ENCODE measurements at places on chromosomes 11 and 22.

DNA sequence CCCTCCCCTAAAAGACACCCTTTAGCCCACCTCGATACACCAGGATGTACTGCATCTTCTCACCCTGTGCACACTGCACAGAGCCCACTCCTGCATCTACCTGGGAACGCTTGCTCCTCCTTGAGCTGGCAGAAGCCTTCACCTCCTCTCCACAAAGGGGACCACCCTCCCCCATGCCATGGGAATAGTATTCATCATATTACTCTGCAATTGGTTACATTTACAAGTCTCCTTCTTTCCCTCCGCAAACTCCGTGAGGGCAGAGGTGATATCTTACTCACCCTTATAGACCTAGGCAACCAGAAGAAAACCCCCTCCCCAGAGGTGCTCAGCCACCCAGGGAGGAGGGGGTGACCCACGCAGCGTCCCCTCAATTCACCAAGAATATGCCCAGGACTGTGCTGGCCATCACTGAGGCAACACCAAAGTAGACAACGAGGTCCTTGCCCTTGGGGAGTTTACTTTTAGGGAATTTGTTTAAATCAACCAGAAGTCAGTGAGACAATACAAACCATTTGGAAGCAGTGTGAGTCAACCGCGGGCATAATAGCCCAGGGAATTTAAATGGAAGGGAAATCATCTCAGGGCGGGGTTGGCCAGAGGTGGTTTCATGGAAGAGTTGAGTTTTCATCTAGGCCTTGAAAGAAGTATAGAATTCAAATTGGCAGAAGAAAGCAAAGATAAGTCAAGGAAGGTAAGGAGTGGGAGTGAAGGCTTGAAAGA lies 214.5 kb downstream of the BARX2 start:
- DNase-seq = no peak

DNA sequence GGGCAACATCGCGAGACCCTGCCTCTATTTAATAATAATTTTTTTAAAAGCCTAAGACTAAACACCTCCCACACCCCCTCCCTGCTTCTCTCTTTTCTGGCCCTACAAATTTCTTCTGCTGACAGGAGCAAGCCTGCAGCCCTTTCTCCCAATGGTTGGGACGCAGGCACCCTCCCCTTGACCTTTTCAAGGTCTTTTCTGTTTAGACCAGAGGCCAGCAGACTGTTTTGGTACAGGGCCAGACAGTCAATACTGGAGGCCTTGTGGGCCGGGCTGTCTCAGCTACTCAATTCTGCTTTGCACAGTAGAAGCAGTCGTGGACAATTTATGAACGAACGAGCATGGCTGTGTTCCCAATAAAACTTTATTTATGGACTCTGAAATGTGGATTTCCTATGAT lies 92.3 kb downstream of the SCN3B start:
- DNase-seq = no peak

DNA sequence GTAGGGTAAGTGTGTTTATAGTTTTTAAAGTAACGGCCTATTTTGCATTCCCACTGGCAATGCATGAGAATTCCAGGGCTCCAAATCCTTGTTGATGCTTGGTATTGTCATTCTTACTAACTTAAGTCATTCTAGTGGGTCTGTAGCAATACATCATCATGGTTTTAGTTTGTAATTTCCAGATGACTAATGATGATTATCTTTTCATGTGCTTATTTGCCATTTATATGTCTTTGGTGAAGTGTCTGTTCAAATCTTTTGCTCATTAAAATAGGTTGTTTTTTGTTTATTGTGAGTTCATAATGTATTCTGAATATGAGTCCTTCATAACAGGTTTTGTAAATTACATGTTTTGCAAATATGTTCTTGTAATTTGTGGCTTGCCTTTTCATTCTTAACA lies 31.2 kb downstream of the MTMR3 start:
- DNase-seq = no peak

GRCh38 chr11:1073261-1073724 lies 1.4 kb upstream of the MUC2 start:
- no peak for DNase-seq

DNA sequence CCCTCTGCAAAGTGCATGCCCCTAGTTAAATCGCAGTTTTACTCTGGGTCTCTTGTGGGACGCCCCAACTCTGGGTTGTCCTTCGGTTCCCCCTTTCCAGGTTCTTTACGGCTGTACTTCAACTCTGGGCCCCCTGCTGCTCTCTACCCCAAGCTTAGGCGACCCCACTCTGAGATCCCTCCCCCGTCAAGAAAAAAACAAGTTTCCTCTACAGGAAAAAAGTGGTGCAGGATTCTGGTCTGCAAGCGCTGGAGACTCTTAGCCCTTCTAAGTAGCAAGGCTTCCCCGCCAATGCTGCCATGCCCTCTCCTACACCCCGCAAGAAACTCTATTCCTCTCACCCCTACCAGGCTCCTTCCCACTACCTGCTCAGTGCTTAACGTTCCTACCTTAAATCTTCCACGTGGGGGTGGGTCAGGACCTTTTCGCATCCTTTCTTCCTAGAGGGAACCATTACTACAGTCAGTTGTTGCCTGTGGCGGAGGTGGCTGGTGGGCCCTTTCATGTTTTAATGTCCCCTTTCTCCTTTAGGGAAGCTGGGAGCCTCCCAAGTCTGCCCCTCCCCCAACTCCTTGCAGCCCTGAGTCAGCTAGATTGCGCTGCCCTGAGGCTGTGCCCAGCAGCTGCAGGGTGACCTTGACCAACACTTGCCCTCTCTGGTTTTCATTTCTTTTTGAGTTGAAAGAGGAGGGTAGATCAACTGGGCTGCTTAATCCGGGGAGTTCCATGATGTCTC lies 1.4 kb downstream of the NEFH start:
- no peak for DNase-seq

DNA sequence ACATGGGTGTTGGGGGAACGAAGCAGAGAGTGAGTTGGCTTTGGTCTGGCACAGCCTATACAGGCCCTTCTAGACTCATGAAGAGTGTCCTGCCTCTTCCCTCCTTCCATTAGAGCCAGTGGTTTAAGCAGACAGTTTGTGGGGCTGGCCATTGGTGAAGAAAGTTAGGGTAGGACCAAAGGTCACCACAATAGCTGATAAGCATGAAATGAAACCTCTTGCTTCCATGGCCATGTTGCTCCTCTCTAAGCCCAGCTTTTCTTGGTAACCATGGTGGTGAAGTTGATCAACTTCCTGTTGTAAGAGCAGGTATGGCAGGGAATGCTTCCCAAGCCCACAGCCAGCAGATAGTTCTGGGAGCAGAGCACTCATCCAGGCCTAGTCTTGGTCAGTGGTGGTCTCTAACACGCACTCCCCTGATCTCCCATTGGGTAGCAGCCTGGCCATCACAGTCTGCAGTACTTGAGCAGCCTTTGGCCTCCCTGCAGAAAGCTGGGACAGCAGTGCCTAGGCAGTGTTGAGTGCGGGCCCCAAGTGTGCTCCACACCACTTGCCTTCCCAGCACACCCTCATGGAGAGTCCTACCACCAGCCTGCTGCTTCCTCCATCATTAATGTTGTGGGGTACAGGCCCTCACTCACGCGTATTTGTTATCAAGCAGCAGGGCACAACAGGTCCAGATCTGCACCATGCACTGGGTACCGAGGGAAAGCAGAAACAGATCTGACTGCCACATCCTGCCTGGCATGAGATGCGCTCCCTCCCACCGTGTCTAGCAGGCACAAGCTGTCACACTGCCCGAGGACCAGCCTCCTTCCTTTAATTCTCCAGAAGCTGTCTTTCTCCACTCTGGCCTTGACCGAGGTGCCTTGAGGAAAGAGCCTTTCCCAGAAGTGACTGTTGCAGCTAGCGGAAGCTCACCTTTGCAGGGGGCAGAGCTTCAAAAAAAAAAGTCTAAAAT lies 65.8 kb upstream of the SUSD2 start:
- no peak for DNase-seq

DNA sequence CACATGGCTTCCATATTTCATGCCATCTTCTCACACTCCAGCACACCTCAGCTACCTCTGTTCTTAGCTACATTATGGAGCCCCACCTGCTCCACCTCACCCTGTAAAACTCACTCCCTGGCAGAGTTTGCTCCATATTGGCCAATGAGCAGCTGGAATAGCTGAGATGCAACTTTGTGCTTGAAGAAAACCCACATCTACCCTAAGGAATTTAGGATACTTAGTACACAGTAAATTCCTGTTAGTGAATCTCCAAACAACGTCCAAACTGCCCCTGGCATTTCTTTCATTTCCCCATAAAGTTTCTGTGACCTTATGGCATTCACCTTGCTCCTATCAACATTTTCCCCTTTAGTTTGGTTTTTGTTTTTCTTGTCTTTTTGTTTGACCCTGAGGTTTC lies 2.2 kb upstream of the VWCE start:
- no peak for DNase-seq

GRCh38 chr11:65663639-65664200 lies 1.0 kb upstream of the RELA start:
- peak; percentile 56 for DNase-seq

DNA sequence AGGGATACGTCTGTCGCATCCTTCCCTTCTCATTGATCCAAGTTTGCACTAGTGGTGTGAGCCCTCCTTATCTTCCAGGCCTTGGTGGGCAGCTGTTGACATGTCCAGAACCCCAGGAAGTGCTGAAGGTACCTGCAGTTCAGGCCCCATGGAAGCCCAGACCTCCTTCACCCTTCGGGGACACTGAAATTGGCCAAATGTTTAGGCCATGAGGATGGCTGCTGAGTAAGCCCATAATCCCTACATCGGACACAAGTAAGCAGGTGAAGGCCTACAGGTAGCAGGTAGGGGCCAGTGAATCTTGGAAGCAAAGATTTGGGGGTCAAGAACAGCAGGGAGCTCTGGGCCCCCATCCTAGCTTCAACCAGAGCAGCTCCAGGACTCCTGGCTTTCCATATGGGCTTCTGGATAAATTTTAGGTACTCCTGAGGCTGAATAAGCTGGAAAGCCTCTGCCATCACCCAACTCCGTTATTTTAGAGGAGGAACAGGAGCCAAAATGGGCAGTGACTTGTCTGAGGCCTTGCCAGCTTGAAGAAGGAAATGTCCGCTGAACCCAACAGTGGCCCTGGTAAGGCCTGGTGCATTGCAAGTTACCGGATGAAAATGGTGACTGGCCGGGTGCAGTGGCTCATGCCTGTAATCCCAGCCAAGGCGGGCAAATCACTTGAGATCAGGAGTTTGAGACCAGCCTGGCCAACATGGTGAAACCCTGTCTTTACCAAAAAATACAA lies 45.2 kb downstream of the MORC2 start:
- no peak for DNase-seq

DNA sequence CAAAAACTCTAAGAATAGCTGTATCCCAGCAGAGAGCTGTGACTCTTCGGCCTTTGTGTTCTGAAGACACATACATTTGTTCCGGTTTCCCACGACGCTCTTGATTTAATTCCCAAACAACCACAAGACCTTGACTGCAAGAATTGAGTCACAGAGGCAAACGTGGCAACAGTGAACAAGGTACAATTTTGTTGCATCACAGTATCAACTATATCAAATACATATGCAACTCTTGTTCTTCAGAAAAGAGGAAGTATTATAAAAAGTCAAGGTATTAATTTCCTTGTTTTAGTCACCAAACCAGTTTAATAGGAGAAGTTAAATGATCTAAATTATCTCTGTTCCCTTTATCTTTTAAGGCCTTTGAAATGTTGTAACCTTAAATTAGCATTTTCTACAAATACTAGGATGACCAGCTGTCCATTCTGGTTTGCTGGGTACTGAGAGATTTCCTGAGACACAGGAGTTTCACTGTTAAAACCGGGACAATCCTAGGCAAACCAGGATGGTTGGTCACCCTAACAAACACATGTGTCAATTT lies 11.1 kb downstream of the HPS5 start:
- DNase-seq = no peak

DNA sequence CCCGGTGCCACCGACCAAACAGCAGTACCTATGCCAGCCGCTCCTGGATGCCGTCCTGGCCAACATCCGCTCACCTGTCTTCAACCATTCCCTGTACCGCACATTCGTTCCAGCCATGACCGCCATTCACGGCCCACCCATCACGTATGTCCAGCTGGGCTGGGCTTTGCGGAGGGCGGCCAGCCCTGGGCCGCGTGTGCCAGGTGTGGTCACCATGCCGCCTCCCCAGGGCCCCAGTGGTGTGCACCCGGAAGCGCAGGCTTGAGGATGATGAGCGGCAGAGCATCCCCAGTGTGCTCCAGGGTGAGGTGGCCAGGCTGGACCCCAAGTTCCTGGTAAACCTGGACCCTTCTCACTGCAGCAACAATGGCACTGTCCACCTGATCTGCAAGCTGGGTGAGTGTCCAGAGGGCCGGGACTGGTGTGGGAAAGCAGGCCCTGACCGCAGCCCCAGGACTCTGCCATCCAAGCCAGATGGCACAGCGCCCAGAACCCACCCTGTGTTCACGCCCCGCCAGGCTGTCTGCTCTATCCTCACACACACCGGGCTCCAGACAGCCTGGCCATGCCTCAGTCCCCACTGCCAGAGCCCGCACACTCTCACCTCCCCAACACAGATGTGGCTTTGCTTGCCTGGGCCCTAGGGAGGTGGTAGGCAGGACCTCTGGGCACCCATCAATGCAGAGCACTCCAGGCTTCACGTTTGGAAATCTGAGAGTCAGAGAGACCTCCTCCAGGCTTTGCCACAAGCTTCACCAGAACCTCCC lies 77.6 kb downstream of the MED15 start:
- DNase-seq = no peak

- DNase-seq = no peak
Measured at GRCh38 chr11:863023-863909, 20.6 kb downstream of the TSPAN4 start.

GRCh38 chr11:112794331-112794846 lies 166.8 kb upstream of the NCAM1 start:
- DNase-seq = no peak

- no peak for DNase-seq
Measured at GRCh38 chr22:28464127-28464526, 215.5 kb downstream of the TTC28 start.

- no peak for DNase-seq
Measured at GRCh38 chr11:35304386-35304775, 115.0 kb downstream of the SLC1A2 start.

DNA sequence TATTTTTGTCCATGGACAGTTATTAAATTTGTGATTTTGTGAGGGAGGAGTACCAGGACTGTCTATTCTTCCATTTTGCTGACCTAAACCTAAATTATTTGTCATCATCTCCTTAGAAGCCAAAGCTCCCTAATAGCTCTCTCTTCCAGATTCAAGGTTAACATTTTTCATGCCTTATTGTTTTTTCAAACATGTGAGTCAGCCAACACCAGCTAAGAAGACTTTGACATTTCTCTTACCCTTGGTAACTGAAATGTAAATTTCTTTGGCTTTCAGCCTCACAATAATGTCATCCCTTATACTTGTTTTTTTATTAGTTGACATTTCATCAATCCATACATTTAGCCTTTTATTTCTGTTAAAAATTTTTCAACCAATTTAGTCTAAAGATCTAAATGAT lies 19.2 kb downstream of the OR52E1 start:
- DNase-seq = no peak

- no peak for DNase-seq
Measured at GRCh38 chr22:23088199-23088604, 17.9 kb downstream of the GNAZ start.

GRCh38 chr11:75734491-75735180 lies 17.0 kb downstream of the MOGAT2 start:
- DNase-seq = no peak

GRCh38 chr11:12224537-12224893 lies 114.1 kb downstream of the MICAL2 start:
- DNase-seq = peak; percentile 86

GRCh38 chr11:128187835-128188234 lies 399.5 kb downstream of the ETS1 start:
- no peak for DNase-seq

All from stimulated activated naive CD4-positive, alpha-beta T cell treated with Interleukin-2 at 50 U/mL for 16 hours (primary cell).